Metanephros (tissue), 2 donors: ENCODE measurements at places on chromosomes 2 and 18. TPM values are rescaled to one million over a fixed set of nuclear protein-coding genes. Genes with fewer than 3 reads are reported as not detected.

Gene GALNT14
- 31.4 TPM for total RNA-seq

Gene MAPK4
- 5.1 TPM for total RNA-seq

Gene ZSWIM2
- total RNA-seq = not detected

Gene FAM237A
- total RNA-seq = not detected
